ENCODE measurements at places on chromosomes 3 and 15.

GRCh38 chr3:52218454-52218853 is 7.0 kb downstream of the TLR9 start:
- no peak for DNase-seq

DNA sequence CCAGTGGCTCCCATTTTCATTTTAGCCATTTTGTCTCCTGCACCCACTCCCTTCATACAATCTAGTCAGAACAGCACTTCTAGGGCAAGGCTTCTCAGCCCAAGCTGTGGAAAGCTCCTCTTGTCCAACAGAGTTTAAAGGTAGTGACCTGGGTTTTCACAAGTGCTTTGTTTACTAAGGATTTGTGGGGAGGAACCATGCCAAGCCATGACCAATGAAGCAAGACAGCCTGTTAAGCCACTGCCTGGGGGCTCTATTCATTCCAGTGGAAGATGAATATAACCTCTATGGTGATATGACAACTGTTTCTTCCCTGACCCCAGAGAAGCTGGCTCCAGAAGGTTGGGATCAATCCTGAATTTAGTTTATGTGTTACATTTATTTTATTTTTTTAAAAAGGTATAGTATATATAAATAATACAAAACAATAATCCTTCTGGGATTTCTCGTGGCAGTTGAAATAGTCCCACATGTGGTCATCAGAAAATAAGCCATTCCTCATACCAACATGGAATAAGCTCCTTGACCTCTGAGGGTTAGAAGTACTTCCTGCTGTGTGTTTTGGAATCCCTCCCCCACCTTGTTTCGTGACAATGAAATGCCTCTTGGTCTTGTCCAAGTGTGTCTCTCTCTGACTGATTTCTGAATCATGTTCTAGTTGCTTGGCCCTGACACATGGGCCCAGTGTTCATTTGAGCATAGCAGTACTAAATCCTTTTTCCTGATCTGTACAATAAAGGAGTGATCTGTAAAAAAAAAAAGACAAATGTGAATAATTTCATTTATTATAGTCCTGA is 13.3 kb upstream of the THUMPD3 start:
- DNase-seq, result no peak

DNA sequence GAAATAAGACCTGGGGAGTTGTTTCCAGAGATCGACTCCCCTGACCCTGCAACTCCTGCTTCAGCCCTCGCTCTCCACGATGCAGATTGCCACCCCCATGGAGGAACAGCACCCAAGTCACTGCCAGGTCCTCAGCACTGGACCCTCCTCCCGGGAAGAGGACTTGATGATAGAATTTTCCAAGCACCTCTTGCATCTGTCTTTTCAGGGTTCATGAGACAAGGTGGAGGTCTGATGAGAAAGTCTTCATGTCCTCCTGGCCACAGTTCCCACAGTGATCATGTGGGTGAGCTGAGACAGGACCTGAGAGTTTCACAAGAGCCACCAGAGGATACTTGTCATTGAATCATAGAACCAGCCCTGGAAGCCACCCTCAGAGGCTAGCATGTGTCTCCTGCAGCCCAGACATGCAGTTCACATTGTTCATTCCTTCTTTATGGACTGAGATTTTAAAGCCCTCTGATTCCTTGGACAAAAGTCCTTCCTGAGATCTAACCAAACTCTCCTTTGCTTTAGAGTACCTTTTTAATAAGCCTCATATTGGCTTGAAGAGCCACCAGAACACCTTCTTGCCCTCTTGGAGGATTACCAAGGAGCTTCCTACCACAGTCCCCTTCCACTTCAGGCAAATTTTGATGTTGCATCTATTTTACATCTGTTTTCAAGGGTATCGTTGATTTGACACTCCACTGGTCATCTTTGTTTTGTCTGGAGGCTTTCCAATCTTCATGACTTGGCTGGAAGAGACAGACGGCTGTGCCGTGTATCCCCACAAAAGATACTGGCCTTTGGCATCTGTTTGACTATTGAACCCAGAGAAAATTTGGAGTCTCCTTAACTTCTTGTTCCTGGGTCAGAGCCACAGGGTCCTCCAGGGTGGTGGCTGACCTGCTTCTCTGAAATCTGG is 224.8 kb upstream of the BHLHE40 start:
- DNase-seq, result no peak

GRCh38 chr3:71050538-71051258 is 532.8 kb downstream of the FOXP1 start:
- no peak for DNase-seq

DNA sequence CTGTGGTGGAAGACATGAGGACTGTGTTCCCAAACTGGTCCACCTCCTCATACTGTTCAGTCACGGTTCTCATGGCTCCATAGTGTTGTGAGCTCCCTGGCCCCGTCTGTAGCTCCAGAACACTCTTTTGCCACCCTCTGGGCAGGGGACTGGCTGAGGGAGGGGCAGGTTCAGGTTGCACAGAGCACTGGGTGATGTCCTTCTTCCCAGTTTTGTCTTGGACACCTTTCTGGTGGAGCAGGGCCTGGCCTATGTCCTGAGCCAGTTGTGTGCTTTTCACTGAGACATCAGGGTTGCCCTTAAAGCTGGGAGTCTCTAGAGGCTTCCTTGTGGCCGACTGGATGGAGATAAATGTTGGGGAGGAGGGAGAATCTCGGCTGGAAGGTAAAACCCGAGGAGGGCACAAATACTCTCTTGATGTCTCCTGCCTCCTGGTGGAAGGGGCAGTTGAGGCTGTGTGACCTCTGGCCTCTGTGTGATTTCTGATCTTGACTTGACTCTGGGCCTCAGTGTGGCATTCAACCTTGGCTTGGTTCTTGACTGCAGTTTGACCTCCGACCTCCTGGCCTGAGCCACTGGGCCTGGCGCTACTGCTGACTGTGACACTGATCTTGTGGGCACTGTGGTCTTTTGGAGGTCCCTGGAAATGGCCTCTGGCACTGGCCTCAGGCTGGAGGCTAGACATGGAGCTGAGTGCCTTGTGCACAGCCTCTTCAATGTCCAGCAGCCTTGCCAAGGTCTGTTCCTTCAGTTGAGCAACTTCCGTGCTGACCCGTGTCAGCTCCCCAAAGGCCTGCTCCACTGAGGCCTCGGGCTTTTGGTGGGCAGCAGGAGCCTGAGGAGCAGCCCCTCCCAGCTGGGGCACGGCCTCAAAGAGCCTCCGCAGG is 8.1 kb downstream of the XIRP1 start:
- DNase-seq, result no peak

GRCh38 chr3:72241525-72241924 is 456.6 kb upstream of the PROK2 start:
- DNase-seq, result no peak

DNA sequence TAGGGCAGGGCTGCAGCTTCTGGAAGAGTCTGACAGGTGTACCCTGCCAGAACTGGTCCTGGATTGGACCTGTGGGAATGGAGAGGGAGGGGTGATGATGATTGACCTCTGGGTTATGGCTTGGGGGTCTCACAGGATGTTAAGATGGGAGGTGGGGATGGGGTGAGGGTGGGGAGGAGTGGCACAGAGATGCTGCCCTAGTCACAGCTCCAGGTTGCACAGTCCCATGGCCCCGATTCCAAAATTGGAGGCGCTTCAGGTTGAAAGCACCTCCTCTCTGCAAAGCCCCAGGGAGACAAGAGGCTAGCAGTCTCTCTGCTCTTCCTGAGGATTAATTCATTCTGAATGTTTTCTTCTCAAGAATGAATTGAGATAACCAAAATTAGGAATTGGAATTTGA is 101.4 kb downstream of the FAM43A start:
- no peak for DNase-seq

GRCh38 chr3:185362850-185363661 is at the start of gene MAP3K13:
Gene MAP3K13, plus strand, starts transcription at chr3:185363136. Its CDS starts 65,446 bp downstream, at chr3:185428582.
- no peak for DNase-seq

Data from stimulated activated CD8-positive, alpha-beta memory T cell treated with anti-CD3 and anti-CD28 coated beads, Interleukin-2, amount 100 ng/mL, for 1 hour (primary cell).